ENCODE measurements at places on chromosomes 2 and 18. TPM values are rescaled to one million over a fixed set of nuclear protein-coding genes. Genes with fewer than 3 reads are reported as not detected.

DNA sequence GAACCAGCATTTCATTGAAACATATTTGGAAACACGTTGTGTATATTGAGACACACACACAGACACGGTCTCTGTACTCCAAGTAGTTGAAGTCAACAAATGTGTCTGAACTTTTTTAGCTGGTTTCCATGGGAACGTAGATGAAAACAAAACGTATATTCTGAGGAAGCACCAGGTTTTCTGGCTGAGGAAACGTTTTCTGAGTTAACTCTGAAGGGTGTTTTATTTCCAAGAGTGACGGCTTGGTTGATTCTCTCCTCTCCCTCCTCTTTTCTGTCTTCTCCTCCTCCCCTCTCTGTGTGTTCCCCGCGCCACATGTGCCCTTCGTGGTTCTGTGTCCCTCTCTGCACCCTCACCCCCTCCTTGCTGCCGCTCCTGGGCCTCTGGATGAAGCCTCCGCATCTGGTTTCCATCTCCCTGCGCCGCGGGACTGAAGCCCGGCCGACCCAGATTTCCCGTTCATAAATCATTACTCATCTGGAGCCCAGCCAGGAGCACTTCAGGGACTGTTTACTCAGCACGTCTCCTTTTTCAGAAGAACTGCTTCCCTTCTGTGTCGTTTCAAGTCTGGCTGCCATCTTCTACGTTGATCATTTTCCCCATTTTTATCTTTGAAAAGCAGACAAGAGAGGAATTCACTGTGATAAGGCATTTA is 122.7 kb downstream of the COL6A3 start:
- peak; percentile 97 for DNase-seq

- no peak for DNase-seq
Measured at GRCh38 chr2:101152272-101153076, 1.3 kb upstream of the TBC1D8 start.

DNA sequence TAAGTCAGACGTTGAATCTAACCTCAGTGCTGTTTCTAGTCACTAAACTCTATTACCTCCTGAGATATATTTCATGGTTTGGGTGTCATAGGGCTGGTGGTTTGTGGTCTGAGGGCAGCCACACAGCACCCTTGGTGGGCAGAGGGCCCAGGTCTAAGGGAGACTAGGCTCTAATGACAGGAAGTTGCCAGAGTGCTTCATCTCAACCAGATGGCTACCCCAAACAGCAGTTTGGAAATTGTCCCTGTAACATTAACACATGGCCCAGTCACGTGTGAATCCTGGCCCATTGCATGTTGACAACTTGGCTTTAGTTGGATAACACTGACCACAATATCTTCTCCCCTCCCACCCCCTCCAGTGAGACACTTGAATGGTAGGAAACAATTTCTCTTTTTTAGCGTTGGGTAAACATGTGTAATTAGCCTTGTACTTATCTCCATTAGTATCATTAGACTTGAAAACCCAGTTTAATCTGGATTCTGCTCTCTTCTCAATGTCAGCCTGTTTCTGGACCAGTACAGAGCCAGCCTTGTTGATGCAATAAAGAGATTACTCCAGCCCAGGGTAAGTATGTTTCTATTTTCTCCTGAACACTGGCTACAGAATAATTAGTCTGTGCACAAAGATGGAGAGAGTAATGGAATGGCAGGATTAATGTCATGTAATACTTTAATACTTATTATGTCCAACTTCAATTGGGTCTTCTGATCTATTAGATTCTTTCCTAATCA is 187.8 kb upstream of the SIX3 start:
- DNase-seq, result no peak

DNA sequence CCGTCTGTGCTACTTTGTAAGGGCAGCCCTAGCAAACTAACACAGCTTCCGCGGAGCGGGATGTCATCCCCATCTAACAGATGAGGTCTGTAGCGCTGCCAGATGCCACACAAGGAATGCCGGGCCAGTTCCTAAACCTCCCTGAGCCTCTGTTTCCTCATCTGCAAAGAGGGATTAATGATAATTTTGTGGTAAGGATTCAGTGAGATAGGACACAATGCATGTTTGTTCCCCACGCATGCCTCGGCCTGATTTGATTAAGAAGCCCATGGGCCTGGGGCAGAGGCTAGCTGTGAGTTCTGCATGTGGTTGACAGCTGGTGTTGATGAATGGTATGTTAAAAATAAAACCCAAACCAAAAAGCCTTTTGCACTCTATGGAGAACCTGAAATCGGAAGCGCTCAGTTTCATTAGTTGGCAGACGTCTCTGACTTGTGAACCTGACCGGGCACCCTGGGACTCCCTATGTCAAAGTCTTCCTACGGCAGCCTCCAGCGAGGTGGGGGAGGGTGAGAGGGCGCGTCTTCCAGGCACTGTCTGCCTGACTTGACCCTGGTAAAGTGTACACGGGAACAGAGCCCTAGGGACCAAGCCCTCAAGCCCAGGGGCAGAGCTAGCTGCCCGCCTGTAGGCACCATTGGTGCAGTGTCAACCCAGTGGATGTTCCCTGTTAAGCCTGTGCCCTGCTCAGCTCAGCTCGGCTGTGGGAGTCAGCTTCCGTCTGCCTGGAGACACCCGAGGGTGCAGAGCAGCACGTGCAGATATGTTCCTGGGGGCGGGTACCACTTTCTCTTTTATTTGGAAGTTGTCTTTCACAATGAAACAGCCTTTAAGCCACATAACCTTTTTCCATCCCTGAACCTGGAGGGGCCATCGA is 14.8 kb upstream of the INHBB start:
- no peak for DNase-seq

DNA sequence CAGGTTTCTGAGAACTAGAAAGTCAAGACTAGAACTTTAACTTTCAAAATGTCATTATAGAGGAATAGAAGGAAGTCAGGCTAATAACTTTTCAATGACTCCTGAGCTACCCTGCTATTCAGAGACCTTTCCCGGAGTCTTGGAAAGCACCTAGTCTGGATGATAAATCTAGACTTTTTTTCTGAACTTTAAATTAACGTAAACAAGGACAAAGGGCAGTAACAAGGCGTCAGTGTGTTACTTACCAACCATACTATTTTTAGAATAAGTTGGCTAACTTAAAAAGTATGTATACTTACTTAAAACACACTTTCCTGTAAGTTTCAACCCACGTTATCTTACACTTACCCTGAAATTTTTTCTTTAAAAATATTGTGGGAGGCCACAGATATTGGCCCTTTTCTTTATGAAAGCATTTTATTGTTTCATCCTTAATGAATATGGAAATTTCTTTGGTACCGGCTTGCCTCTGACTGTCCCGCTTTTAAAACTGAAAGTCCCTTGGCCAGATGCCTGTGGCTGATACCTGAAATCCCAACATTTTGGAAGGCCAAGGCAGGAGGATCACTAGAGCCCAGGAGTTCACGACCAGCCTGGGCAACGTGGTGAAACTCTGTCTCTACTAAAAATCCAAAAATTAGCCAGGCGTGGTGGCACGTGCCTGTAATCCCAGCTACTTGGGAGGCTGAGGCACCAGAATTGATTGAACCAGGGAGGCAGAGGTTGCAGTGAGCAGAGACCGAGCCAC is 9.7 kb downstream of the PMAIP1 start:
- DNase-seq, result no peak

DNA sequence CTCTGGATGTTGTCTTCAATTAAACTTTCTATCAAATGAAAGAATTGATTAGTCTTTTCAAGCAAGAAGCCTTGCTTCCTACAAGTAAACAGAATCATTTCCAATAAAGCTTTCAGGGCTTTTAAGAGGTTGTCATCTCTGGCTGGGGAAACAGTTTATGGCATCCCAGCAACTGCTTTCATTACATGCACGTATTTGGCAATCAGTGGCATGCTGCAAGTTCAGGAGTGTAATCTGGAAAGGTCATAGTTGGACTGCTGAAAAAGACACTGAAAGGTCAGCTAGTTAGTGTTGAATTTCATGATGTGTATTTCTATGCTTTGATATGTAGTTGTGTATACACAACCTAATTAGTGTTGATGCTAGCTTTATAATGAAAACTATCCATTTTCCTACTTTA is 332.9 kb downstream of the DSC3 start:
- no peak for DNase-seq

- DNase-seq, result no peak
Measured at GRCh38 chr18:49584394-49584793, 22.5 kb downstream of the LIPG start.

Gene TDRD15
- not detected for polyA plus RNA-seq

DNA sequence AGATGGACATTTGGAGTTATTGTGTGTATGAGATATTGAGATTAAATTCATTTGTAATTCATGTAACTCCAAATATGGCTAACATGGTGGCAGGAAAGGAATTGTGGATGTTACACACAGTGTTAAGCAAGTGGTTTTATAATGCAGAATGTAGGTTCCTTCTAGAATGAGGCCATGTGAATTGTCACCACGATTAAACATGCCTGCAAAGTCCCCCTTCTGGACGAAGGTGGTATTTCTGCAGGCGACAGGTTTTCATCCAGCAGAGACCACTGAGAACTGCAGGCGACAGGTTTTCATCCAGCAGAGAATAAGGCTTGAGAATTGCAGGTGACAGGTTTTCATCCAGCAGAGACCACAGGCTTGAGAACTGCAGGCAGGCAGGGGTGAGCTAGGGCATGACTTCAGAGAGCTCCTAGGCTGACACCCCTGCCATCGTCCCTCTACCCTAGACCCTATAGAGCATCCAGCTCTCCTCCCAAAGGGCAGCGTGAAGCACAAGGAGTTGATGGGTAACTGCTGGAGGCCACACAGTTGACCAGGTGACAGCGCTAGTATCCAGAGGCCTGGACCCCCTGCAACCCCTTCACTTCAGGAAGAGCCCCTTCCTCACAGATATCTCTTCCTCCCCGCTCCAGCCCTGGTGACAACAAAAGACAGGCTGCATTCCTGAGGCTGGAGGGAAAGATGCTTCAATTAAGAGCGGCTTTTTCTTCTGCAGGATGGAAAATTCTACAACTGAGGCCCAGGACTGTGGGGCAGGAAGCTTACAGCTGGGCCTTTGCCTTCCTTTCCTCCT is 175.8 kb downstream of the LOXHD1 start:
- peak; percentile 18 for DNase-seq

GRCh38 chr2:12435430-12436222 is 281.1 kb upstream of the TRIB2 start:
- DNase-seq, result no peak

Gene SCYGR4
- polyA plus RNA-seq, result not detected

Gene PAPOLG
- polyA plus RNA-seq, result 15.3 TPM

Gene GPAT2
- 0.10 TPM for polyA plus RNA-seq

GRCh38 chr2:241981076-241981700 is 111.7 kb downstream of the RTP5 start:
- no peak for DNase-seq

DNA sequence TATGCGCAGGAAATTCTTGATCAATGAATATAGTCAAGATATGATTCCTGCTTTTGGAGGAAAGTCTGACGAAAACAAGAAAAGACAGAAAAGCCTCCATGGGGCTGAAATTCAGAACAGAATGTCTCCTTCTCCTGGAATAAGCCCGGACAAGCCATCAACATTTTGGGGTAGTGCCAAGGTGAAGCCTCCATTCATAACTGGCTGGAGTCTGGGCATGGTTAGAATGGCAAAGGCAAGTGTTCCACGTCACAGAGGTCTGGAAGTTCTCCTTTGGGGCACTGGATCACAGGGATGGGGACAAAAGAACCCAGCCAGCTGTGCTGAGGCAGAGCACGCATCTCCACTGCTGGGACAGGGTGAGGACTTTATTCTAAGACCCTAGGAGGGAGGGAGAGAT is 505.7 kb downstream of the CMPK2 start:
- no peak for DNase-seq

DNA sequence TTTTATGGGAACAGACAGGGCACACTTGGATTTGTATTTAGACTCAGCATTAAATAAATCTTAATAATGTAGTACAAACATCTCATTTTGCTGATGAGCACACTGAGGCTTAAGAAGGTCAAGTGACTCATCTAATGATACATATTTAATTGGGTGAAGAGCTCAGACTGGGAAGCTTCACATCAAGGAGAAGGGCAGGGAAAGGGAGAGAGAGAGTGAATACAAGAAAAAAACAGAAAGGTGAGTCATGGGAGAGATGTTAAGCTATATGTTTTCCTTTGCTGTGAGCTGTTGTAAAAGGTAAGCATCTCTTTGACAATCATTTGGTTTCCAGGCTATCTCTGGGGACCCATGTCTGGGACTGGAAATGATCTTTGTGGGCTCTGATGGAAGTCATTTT is 277.8 kb downstream of the SETBP1 start:
- DNase-seq, result no peak

Measured in AG04450 (cell line).